Colonic mucosa (tissue), 4 donors: ENCODE measurements at places on chromosomes 2 and 18. TPM values are rescaled to one million over a fixed set of nuclear protein-coding genes. Genes with fewer than 3 reads are reported as not detected.
A peak's percentile ranks its signal among the peaks of the same experiment; 100 is the strongest.

TSHZ1 gene
- 34.3 TPM for total RNA-seq

DNA sequence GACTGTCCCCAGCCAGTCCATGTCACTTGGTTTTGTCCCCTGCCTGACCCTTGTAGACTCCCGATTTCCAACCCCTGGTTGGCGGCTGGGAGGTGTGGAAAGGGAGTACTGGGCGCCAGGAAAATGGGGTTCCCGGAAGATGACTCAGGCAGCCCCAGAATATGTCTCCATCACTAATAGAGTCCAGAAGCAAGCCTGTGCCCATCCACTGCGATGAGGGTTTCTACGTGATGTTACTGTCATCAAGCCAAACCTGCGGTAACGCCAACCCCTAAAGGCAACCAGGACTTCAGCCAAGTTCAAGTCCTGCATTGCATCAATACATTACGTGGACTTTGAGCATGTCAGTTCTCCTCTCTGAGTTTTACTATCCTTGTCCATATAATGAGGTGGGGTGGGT, 62.0 kb upstream of the TAF1B start:
- no peak for DNase-seq

- peak; percentile 34 for DNase-seq
Observed at GRCh38 chr2:53460347-53460746, 307.3 kb upstream of the CHAC2 start.

DNA sequence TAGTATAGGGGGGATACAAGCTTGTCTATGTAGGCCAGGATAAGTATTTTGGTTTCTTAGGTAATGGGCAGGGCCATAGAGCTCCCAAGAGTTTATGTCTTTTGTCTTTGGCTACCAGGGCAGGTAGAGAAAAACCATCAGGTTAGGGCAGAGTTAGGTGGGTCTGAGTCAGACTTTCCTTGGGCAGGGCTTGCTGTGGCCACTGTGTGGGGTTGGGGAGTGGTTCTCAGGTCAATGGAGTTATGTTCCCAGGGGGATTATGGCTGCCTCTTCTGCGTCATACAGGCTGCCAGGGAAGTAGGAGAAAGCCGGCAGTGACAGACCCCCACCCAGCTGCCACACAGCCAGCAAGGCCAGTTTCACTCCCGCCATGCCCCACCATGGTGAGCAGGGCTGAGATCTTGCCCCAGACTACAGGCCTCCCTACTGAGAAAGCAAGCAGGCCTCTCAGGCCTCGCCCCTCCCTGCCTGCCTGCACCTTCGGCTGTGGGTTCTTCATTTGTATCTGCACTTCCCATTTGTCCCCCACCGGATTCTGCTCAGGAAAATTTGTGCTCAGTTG, 55.5 kb downstream of the RPIA start:
- DNase-seq = no peak

DNA sequence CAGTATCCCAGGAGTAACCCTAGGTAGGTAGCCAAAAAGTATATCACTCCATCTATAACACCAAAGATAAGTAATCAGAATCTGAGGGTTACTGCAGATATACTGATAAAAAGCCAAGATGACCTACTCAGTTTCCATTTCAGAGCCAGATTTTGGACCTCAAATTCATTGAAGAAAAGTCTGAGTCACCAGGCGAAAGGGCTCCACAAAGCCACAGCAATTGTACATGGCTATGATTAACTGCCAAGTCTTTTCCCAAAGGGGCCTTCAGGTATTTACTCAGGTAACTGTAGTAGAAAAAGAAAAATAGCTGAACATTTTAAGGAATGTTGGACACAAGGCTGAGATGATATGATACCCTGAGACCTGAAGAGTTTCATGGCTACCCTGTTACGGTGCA, 75.6 kb upstream of the KCNH7 start:
- DNase-seq = no peak

GTF3C2 gene
- 48.4 TPM for total RNA-seq

SLC9A4 gene
- total RNA-seq = 0.15 TPM
